ENCODE measurements at places on chromosomes 3 and 15.

GRCh38 chr3:58629629-58630028, 36.9 kb downstream of the FAM3D start:
- DNase-seq = no peak

- DNase-seq = no peak
Measured at GRCh38 chr3:119627461-119627860, 29.8 kb downstream of the PLA1A start.

DNA sequence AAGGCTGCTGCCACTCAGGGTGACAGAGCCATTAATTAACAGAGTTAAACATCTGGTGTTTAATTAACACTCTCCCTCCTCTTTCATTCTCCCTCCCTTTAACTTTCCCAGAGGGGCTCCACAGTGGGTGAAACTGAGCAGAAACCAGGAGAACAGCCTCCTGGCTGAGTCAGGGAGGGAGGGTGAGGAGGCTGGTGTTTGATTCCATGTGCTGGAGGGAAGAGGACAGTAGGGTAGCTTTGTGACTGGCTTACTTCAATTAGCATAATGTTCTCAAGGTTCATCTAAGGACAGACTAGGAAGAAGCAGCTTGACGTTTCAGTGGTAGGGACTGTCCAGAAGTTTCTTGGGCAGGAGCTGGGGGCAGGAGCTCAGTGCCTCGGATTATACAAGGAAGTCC, 62.8 kb downstream of the SEMA5B start:
- no peak for DNase-seq

GRCh38 chr3:71117572-71118247, 465.8 kb downstream of the FOXP1 start:
- DNase-seq = no peak

DNA sequence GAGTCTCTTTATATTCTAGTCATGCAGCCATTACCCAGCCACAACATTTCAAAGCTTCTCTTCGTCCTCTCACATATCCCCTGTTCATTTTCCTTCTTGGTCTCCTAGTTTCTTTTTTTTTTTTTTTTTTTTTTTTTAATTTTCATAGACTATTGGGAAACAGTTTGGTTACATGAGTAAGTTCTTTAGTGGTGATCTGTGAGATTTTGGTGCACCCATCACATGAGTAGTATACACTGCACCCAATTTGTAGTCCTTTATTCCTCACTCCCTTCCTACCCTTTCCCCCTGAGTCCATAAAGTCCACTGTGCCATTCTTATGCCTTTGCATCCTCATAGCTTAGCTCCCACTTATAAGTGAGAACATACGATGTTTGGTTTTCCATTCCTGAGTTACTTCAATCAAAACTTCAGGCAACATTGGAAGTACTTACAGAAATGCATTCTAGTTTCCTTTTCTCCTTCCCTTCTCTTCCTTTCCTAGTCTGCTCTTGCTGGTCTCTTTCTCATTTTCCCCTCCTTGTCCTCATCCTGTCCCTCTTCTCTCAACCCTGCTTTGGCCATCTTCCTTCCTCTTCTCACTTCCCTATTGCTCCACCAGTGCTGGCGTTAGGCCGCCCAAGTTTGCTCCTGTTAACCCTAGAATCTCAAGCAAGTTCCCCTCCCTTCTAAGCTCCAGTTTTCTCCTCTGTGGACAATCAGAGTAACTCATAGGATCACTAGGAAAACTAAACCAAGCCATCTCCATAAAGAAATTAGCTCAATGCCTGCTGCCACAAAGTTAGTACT, 4.8 kb downstream of the ATP8B4 start:
- DNase-seq = no peak

DNA sequence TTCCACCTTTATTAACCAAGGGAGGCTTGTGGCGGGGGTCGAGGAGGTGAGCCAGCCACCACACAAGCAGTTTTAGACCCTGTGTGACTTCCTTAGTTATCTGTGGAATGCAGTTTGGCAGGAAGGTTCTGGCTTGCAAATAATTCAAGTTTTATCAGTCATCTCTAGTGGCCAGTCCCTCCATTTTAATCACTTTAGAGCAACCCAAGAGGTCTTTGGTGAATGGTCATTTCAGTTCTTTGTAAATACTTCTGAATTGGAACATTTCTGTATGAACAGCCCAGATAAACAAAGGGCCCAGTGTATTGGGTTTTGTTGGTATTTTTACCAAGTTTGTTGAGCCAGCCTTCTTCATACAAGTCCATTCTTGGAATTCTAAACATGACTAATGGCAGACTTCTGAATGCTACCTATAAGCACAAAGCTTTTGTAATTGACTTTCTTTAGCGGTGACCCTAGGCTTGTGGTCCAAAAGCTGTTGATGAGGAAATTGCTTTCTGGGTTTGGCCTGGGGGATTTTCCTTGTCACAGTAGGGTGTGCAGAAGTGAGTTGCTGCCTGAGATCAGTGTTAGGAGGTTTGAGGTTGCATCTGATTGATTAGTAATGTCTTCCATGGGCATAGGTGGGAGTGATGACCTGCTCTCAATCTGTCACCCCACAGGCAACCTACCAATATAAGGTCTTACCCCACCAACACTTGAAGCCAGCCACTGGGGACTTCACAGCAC, 193.3 kb upstream of the TOPAZ1 start:
- no peak for DNase-seq

DNA sequence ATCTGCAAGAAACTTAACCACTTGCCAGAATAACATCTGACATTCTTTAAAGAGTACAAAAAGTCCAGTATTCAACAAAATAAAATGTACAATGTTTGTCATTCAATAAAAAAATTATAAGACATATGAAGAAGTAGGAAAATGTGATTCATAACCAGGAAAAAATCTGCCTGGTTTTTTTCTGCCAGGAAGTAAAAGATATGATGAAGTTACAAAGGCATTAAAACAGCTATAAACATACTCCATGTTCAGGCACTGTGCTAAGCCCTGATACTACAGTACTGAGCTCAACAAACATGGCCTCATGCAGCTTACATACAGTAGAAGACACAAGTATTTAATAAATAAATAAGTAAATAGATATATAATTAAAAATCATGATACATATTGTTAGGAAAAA, 178.4 kb upstream of the STT3B start:
- no peak for DNase-seq

DNA sequence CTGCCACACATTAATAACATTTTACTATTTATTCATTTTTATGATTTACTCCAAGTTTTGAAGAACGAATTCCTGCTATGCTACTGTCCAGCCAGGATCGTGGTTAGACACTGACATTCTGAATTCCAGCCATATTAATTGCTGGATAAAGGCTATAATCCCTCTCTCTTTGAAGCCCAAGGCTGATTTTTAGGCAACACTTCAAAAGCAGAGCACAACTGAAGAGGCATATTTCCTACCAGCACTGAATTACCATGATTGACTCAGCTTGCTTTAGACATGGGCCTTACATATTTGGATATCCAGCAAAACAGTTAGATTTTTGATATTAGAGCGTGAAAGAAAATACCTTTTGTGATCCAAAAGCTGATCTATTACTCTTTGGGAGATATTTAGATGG, 205.0 kb downstream of the ZIC1 start:
- DNase-seq = no peak

DNA sequence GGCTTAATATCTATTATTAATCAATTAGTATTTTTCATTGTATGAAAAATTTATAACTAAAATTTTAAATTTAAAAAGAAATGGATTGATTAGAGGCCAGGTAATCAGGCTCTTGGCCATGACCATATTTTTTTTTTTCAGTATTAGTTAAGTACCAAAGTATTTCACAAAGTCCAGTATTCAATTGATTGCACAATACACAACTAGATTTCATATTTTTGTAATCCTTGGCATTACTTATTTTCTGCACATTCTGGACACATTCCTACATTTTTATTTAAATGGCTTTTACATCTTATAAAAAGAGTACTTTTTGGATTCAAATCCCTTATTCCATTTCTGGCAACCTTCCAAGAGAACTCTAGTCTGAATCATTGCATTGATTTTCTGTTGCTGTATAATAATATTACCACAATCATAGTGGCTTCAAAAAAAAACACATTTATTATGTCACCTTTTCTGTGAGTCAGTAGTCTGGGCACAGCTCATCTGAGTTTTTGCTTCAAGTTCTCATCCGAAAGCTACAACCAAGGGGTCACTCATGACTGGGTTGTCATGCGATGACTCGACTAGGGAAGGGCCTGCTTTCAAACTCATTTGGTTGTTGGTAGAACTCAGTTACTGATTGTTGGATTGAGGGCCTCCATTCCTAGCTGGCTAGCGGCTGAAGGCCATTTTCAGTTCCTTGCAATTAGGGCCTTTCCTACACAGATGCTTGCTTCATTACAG, 90.7 kb downstream of the CNTN6 start:
- no peak for DNase-seq

DNA sequence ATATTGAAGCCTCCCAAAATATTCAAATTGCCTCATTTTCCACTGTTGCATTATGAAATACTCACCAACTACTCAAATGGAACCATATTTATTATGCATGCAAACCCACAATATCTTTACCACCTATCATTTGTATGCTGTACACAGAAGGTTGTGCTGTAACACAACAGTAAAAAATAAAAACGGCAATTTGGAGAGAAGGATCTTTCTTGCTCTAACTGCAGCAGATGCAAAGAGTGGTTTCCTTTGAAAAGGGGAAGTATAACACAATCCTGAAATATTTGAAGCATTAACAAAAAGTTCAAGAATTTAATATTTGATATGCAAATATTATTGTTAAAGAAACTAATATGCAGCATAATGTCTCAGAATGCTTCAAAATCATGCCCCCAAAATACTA, 244.5 kb upstream of the SUCLG2 start:
- DNase-seq = no peak

GRCh38 chr3:82058809-82059208, 297.4 kb upstream of the GBE1 start:
- no peak for DNase-seq

DNA sequence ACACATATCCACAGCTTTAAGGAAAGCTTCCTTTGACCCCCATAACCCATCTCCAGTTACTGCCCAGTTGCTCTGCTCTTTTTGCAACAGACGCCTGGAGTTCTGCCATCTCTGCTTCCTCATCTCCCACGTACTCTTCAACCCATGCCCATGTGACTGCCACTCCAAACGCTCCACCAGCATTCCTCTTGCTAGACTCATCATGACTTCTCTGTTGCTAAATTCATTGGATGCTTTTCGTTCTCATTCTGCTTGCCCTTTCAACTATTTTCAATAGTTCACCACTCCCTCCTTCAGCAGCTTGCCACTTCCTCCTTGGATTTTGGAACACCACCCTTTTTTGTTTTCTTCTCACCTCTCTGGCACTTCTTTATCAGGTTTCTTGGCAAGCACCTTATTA, 2.7 kb upstream of the KNSTRN start:
- no peak for DNase-seq

GRCh38 chr3:86152620-86153019, 838.3 kb downstream of the VGLL3 start:
- DNase-seq = no peak

DNA sequence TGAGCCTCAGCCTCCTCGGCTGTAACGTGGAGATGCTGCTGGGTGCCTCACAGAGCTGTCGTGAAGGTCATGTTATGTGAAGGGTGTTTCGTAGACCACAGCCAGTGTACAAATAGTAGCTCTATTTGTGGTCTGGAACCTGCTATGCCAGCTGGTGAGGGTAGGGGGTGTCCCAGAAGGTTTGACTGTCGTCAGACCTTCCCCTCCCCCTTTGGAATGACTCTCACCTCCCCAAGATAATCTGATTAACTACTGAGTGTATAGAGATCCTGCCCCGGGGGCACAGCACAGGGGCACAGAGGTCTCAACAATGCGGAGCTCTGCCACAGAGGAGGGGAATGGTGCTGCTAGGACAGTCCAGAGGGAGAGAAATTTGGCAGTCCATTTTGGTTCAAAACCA, 20.5 kb downstream of the FGD5 start:
- DNase-seq = no peak

- DNase-seq = no peak
Measured at GRCh38 chr3:103127737-103128136, 692.9 kb downstream of the ZPLD1 start.

- DNase-seq = no peak
Measured at GRCh38 chr3:48991851-48992545, 2.0 kb downstream of the P4HTM start.

DNA sequence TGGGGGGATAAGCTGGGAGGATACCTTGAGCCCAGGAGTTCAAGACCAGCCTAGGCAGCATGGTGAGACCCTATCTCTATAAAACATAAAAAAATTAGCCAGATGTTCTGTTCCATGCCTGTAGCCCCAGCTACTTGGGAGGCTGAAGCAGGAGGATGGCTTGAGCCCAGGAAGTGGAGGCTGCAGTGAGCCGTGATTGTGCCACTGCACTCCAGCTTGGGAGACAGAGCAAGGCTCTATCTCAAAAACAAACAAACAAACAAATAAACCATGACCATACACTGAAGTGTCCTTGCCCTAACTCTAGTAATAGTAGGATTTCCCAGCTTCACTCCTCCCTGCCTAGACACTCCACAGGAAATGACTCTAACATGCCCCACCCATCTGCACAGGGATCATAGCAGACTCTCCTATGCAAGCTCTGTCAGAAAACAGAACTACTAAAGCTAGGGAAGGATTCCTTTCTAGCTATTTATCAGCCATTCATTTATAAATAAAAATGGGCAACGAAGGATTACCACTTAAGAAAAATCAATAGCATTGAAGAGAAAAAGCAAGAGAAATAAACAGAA, 4.6 kb downstream of the ERICH6 start:
- DNase-seq = no peak

- no peak for DNase-seq
Measured at GRCh38 chr3:168951884-168952283, 711.6 kb downstream of the MECOM start.

DNA sequence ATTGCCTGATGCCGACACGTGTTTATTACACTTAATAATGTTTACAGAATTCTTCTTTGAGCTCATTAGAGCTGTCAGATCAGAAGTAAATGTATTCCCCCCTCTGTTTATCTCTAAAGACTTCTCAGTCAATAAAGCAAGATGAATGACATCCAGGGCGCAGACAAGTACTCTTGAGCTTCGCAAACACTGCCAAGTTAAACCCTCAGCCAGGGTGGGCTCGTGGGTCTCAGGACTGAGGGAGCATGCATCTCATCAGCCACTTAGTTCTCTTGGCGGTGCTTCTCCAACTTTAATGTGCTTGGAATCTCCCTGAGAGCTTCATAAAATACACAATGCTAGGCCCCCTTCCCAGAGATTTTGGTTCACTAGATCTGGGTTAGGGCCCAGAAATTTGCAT, 333.9 kb upstream of the THRB start:
- DNase-seq = no peak

- no peak for DNase-seq
Measured at GRCh38 chr15:88605189-88606069, 15.7 kb upstream of the AEN start.

- DNase-seq = no peak
Measured at GRCh38 chr15:67755264-67755663, 70.0 kb upstream of the SKOR1 start.

GRCh38 chr3:187798531-187799530, 53.6 kb upstream of the BCL6 start:
- no peak for DNase-seq

Measured in NCI-H1930 (cell line).